Kidney epithelial cell (primary cell): ENCODE measurements at places on chromosomes 1 and 21. TPM values are rescaled to one million over a fixed set of nuclear protein-coding genes. Genes with fewer than 3 reads are reported as not detected.

Gene REN
- total RNA-seq = 5.2 and 9.1 TPM in 2 replicates

DNA sequence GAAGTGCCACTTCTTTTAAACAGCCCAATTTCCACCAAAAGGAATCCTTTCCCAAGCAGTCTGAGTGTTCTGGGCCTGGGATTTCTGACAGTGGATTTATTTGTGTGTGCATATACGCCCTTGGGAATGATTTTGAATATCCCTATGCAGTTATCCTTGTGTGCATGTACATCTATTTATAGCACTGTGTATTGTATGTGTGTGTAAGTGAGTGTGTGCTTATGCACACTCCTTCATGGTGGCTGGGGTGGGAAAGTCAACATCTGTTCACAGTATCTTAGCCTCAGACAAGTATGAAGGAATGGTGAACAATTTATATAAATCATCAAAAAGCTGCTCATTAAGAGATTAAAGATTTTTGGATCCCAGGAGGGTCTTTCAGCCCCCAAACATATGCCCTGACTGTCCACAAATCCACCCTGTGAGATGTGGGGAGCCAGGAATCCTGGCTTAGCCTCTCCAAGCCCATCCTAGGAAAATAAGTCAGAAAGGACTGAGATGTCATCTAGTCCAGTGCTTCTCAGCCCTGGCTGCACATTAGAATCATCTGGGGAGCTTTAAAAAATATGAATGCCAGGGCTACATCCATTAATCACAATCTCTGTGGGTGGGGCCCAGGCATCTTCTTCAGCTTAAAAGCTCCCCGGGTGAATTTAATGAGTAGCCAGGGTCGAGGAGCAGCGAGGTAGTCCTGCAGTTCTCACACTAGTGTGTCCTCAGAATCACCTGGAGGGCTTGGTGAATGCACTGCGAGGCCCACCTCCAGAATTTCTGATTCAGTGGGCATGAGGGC is 101.4 kb downstream of the PLXNA2 start:
- DNase-seq = no peak

GRCh38 chr1:91790392-91790791 is 95.6 kb downstream of the TGFBR3 start:
- DNase-seq = no peak

- DNase-seq = no peak
These were observed 12.6 kb downstream of the CREG1 start for GRCh38 chr1:167541003-167541402.

- DNase-seq = no peak
These were observed 104.2 kb upstream of the CASZ1 start for GRCh38 chr1:10900691-10901090.

- no peak for DNase-seq
These were observed 26.0 kb downstream of the SERBP1 start for GRCh38 chr1:67404212-67404620.

- no peak for DNase-seq
These were observed 61.2 kb downstream of the DISP3 start for GRCh38 chr1:11539850-11540772.

- no peak for DNase-seq
These were observed 848 bp downstream of the CTTNBP2NL start for GRCh38 chr1:112396653-112397471.

DNA sequence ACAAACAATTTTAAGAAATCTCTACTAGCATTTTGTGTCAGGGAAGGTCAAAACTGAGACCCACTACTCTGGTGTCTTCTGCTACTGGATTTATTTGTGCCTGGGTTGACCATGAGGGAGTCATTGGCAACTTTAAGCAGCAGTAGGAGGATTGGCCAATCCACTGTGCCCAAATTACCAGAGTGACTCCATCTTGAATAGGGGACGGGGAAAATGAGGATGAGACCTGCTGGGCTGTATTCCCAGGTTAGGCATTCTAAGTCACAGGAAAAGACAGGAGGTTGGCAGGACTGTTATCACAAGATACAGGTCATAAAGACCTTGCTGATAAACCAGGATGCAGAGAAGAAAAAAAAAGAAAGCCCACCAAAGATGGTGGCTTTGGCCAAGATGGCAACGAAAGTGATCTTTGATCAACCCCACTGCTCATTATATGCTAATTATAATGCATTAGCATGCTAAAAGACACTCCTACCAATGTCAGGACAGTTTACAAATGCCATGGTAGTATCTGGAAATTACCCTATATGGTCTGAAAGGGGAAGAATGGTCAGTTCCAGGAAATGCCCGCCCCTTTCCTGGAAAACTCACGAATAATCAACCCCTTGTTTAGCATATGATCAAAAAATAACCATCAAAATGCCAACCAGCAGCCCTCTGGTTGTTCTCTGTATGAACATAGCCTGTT is 200.9 kb downstream of the LTN1 start:
- no peak for DNase-seq

DNA sequence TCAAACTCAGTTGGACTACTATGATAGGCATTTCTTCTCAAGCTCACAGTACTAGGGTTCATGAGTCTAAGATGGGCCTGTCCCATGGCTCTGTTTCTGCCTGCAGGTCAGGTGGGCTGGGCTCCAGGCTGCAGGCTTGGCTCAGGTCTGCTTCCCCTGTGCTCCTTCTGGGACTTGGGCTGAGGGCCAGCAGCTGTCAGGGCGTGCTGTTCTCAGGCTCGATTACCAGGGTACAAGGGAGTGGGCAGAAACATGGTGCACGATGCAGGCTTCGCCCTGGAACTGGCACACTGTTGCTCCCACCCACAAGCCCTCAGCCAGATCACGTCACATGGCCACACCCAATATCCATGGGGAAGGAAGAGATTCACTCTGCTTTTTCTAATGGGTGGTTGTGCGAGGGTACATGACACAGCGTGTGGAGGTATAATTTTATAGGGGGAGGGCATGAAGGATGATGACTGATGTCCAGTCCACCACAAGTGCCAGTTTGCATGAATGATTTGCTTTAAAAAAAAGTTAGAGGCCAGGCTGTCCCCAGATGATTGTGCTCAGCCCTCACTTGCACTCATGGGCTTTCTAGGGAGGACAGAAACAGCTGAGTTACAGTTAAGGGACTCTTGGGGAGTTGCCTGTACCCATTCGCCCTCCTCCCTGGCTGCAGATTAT is 118.0 kb downstream of the ACTL8 start:
- no peak for DNase-seq

- no peak for DNase-seq
These were observed 92.3 kb downstream of the SGIP1 start for GRCh38 chr1:66626261-66626660.

Gene C1orf87
- not detected in 2 replicates for total RNA-seq

DNA sequence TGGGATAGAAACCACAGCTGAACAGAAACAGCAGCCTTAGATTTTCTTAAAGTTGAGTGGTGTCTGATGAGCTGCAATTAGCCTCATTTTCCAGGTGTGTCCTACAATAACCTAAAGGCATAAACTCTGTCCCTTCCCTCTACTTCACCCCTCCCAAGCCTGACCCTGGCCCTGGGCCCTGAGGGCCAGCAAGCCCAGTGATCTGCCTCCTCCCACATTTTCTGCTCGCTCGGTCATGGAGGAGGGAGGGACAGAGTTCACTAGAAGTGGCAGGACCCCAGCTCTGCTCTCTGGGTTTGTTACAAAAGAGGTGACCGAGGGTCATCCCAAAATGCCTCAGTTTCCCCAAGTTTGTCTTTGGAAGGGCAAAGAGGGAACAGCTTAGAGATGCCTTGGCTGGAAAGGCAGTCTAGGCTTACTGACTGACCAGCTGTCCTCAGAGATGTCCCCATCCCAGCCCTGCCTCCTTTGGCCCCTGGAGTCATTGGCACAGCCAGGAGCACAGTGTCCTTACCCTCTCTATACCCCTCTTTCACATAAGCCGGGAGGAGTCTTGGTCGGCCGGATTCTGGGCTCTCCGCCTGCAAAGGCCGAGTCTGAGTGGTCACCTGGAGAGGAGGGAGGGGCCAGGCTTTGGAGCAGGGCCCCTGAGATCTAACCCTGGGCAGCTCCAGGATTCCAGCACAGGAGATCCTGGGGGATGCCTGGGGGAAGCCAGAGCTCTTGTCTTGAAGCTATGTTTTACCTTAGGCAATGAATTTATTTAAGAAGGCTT is 172.7 kb downstream of the PTPRU start:
- DNase-seq = no peak
